ENCODE measurements at places on chromosomes 12 and 14.

GRCh38 chr12:68591734-68592418, 18.8 kb upstream of the RAP1B start:
- DNase-seq = no peak

DNA sequence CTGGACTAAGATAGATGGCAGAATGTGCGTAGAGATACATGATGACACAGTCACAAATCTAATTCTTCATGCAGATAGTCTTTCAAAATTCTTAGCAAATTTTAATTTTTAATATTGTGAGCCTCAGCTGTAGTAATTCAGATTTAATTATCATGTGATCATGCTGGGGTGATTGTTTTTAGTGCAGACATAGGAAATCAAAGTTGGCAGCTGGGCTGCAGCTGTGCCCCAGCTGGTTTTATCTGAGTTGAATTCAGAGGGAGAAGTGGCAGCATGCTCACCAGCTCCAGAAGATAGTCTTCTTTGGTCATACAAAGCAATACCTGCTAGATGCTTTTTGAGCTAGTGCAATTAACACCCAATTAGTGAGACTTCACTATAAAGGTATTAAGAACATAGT, 292.9 kb downstream of the RAD51B start:
- no peak for DNase-seq

- no peak for DNase-seq
Observed at GRCh38 chr12:9702255-9702654, 30.6 kb downstream of the CLECL1 start.

- DNase-seq = no peak
Observed at GRCh38 chr12:77047341-77048109, 17.8 kb downstream of the E2F7 start.

DNA sequence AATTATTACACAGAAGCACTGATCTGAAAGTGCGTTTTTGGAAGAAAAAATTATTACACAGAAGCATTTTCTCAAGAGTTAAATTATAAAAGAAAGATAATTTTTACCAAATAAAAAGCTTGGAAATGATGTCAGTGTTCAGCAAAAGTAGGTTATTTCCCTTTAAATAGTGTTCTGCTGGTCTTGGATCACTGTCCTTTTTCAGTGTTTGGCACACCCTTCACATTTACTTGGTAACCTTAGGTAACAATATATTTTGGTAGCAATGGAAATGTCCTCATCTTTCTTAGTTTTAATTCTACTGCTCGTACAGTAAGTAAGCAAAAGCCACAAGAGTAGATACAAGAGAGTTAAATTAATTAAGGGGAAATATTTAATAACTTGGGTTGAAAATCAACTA, 40.3 kb downstream of the FERMT2 start:
- no peak for DNase-seq

GRCh38 chr14:64704143-64704742, at the start of gene PLEKHG3:
Gene PLEKHG3 (plus strand): TSS chr14:64704424. CDS start chr14:64727632, 23,208 bp downstream.
- DNase-seq = peak; percentile 75

DNA sequence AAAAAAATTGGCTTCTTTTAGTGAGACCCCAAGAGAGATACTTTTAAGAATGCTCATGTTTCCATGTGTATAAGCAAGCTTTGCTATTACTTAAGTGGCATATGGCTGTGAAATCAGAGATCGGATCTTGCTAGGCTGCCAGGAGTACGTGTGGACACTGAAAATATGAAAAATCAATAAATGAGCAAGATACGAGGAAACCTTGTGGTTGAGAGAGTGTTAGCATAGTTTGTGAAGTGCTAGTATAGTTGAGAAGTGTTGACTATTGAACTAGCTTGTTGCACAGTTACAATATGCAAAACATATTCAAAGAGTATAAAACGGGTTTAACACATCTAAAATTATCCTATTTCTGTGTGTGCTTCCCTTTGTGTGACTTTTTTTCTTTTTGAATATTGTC, 230.9 kb upstream of the NOVA1 start:
- no peak for DNase-seq

- DNase-seq = no peak
Observed at GRCh38 chr12:93563807-93564538, 8.5 kb upstream of the SOCS2 start.

- DNase-seq = no peak
Observed at GRCh38 chr12:34402228-34402898, 380.1 kb downstream of the ALG10 start.

- DNase-seq = no peak
Observed at GRCh38 chr12:112468046-112468445, 49.3 kb downstream of the PTPN11 start.

DNA sequence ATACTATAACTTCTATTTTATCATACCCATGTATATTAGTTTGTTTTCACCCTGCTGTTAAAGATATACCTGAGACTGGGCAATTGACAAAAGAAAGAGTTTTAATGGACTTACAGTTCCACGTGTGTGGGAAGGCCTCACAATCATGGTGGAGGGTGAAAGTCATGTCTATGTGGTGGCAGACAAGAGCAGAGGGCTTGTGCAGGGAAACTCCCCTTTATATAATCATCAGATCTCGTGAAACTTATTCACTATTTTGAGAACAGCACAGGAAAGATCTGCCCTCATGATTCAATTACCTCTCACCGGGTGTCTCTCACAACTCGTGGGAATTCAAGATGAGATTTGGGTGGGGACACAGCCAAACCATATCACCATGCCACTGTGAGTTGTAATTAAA, 135.8 kb downstream of the SYNE2 start:
- no peak for DNase-seq

GRCh38 chr14:59768855-59769375, 101.7 kb downstream of the RTN1 start:
- DNase-seq = no peak

- peak; percentile 69 for DNase-seq
Observed at GRCh38 chr12:44358636-44359035, 517.5 kb downstream of the NELL2 start.

- no peak for DNase-seq
Observed at GRCh38 chr14:91383439-91383838, 34.2 kb downstream of the CCDC88C start.

GRCh38 chr12:130104571-130105106, 57.6 kb upstream of the FZD10 start:
- no peak for DNase-seq

GRCh38 chr12:102118874-102119273, 1.0 kb downstream of the NUP37 start:
- DNase-seq = no peak

DNA sequence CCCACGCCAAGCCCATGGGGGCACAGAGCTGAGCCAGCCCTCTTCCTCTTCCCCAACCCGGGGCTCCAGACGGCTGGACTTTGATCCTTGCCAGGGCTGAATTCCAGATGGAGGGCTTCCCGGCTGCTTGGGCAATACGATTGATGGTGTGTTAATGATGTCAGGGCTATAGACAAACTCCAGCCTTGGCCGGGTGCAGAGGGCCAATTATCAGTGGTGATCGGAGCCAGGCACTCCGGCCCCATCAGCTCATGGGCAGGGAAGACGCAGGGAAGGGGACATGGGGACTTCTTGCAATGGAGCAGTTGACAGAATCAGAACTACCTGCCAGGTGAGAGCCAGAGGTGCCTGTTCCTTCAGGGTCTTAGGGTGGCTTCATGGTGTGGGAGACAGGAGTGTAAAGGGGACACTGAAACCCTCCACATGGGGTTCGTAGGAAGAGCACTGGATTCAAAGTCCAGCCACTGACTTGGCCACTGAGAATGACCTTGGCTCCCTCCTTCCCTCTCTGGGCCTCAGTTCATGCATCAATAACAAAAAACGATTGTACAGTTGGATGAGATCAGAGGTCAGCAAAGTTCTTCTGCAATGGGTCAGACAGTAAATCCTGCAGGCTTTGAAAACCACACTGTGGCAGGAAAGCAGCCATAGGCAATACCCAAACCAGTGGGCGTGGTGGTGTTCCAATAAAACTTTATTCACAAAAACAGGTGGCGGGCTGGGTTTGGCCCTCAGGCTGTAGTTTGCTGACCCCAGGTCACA, 333.7 kb downstream of the MED13L start:
- DNase-seq = no peak

DNA sequence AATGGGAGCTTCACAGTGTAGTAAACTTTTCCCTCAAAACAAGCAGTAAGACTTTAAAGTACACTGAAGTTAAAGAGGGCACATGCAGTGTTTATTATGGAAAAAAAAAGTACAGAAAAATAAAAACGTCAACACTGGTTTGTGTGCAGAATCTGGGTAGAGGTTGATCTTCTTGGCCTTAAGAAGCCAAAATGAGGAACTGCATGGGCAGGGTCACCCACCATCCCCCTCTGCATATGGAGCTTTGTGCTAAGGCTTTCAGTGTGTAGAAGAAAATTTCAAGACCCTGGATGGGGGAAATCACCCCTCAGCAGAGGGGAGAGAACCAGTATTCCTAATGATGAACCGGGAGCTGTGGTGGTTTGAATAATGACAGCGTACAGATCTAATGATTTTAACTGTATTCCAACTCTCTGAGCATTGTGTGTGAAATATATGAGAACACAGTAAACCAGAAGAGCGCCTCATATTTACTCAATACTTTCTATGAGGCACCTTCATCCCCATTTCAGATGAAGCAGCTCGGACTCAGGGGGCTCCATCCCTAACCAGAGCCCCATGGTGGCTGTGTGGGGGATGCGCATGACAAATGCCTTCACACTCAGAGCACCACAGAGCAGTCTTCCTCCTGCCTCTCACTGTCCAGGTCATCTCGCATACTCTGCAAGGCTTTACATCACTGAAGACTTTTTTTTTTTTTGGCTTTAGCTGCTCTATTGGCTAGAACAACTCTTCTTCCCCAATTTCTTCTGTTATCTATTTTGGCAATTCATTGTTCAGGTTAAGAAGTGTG, 33.4 kb downstream of the ACADS start:
- DNase-seq = no peak

DNA sequence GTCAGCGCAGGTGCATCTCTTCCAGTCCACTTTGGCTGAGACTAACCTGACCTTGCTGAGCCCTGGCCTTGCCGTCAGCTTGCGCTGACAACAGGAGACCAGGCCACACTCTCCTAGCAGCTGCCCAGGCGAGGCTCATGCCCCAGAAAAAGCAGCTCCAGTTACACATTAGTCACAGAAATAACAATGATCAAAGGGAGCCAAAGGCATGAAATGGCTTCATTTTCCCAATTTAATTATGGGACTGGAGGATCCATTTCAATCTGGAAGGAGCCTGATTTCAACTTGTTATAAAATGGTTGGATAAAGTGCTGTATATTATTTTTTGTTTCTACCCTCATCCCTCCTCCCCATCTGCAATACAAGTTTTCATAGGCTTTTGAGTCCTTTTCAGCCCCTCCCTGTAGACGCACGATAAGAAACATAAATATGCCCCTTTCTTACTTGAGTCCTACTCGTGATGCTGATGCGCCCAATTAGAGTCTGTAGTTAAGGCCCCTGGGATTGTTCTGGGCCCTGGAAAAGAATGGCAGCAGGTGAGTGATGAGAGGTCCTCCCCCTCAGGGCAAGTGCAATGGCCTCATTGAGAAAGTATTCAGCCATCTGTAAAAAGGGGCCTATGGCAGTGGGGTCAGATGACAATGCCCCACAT, 376.0 kb downstream of the C12orf75 start:
- no peak for DNase-seq

GRCh38 chr12:7303230-7303629, 642 bp upstream of the ACSM4 start:
- DNase-seq = no peak

DNA sequence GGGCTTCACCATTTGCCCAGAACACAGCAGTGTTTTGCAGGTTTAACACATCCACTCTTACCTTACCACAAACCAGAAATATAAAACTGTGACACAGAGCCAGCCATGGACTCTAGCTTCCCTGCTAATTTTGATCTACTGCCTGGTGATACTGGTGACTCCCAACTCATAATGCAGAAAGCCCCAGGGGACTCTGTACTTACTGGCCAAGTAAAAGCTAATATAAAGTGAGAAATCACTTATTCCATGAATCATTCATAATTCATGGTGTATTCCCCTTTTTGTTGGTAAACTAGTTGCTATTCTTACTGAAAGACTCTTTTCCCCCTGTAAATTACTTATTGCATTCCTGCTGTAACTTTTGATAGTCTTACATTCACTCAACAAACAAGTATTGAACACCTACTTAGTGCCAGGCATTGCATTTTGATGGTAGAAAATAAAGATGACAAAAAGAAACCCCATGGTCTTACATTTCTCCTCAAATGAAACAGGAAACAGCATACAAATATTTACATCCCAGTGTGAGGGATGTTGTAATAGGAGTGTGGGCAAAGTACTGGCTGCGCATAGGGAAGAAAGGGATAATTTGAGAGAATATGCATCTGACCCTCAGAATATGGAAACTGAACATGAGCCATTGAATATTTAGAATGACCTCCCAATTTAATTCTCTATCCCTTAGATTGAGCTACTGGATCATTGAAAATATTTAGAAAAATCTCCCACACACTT, 279.6 kb downstream of the PDZRN4 start:
- DNase-seq = no peak

- DNase-seq = peak; percentile 42
Observed at GRCh38 chr14:57487771-57488170, 5.9 kb downstream of the CCDC198 start.

- no peak for DNase-seq
Observed at GRCh38 chr12:30878024-30878423, 48.5 kb upstream of the TSPAN11 start.

DNA sequence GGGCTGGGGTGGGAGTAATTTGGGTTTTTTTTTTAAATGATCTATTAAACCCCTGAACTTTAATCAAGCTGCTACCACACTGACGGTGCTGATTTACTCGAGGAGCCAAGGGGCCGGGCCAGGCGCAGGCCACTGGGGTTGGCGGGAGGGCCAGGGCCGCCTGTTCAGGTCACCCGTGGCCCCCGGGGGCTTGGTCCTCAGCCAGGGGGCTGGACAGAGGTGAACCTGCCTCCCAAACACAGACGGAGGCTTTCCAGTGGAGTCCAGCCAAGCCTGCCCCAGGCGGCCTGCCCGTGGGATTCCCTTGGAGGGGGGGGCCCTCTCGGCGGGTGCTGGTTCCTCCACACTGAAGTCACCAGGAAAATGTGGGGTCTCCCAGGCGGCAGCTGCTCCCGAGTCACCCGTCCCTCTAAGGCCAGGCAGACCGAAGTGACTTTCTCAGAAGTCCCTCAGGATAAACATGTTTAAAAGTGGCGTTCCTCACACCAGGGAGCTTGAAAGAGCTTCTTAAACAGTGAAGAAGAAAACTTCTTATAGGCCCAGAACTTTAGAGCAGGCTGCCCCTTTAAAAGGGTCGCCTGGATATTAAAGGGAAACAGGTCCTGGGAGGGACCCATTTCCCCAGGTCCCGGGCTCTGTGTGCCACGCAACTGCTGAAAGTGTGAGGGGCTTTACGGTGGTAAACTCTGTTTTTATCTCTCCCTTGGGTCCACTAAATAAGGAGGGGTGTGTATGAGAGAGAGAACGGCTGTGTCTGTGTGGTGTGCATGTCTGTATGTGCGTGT, 167.2 kb upstream of the GSC start:
- no peak for DNase-seq

DNA sequence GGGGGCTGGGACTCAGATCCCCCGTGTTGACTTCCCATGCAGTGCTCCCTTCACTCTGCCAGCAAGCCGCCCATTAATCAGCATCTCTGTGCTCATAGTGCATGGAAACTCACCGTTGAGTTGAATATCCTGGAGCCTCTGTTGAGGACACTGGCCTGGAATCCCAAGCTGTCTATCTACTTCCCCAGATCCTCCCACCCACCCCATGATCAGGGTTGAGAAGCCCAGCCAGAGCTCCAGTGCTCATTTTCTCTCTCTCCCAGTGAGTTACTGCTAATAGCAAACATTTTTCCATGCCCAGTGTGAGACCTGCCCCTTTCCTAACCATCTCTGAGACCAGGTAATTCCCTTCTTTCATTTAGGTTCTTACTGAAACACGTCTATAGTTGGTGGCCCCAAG, 88.2 kb downstream of the SLC24A4 start:
- DNase-seq = no peak

Measured in NCI-H1105 treated with DMSO at 0.1 percent for 48 hours (cell line).